ENCODE measurements at places on chromosomes 11 and 22.

GRCh38 chr11:11848891-11849746 is 7.3 kb downstream of the USP47 start:
- DNase-seq, result peak; percentile 83

DNA sequence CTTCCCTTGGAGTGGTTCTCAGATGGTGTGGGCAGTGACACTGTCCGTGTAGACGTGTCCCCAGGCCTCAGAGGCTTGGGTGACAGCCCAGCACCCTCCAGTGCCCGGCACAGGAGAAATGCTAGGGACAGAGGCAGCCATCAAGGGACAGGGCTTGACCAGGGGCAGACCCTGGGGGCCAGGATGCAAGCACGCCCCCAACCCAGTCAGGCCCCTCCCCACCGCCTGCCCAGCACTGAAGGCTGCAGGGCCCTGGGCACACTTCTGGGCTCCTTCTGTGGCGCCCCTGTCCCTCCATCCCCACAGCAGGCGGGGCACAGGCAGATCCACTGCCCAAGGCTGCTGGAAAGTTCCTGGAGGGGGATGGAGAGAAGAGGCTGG is 11.1 kb downstream of the IGF2 start:
- no peak for DNase-seq

- no peak for DNase-seq
Observed at GRCh38 chr22:31929167-31929930, 15.0 kb upstream of the YWHAH start.

- no peak for DNase-seq
Observed at GRCh38 chr11:127042445-127042844, 41.9 kb upstream of the KIRREL3 start.

GRCh38 chr11:43576320-43576802 is 104.2 kb upstream of the HSD17B12 start:
- DNase-seq, result no peak

DNA sequence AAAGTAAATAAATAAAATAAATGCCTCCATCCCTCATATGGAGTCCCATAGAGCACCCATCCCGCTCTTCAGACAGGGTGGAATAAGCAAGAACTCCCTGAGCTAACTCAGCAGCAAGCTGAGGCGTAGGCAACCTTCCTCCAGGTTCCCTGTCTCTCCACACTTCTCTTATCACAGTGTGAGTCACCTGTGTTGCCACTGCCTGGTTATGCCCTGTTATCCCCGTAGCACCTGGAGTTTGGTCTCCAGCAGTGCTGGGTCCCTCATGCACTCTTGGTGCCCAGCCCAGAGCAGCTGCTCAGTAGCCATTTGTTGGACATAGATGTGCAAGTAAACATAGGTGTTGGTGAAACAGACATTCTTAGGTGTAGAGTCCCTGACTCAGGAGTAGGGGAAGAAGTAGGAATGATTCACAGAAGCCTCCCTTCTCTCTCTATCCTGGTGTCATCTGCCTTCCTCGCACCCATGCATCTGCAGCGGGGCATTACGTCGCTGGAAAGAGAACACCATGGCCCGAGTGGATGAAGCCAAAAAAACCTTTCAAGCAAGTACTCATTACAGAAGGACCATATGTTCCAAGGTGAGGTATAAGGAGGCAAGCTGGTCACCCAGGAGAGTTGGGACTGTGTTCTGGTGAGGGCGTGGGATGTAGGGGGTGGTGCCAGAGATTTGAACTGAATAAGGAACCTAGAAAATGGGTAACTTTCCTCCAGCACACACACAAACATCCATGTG is 56.0 kb downstream of the PISD start:
- DNase-seq, result no peak

DNA sequence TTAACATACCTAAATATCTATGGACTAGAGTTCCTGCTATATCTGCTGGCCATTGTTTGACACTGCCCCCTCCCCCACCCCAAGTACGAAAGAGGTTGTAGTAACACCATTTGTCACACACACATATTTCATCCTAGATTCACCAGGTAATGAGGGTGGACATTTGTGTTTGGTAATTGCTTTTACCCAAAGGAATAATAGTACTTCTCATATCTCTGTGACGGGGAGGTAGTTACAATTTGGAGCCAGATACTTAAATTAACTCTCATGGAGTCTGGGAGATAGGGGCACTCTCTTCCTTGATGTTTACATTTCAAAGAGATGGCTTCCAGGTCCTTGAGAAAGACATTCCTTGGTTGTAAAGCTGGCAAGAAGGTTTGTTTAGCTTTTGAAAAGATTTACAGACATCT is 38.7 kb downstream of the REXO2 start:
- no peak for DNase-seq

DNA sequence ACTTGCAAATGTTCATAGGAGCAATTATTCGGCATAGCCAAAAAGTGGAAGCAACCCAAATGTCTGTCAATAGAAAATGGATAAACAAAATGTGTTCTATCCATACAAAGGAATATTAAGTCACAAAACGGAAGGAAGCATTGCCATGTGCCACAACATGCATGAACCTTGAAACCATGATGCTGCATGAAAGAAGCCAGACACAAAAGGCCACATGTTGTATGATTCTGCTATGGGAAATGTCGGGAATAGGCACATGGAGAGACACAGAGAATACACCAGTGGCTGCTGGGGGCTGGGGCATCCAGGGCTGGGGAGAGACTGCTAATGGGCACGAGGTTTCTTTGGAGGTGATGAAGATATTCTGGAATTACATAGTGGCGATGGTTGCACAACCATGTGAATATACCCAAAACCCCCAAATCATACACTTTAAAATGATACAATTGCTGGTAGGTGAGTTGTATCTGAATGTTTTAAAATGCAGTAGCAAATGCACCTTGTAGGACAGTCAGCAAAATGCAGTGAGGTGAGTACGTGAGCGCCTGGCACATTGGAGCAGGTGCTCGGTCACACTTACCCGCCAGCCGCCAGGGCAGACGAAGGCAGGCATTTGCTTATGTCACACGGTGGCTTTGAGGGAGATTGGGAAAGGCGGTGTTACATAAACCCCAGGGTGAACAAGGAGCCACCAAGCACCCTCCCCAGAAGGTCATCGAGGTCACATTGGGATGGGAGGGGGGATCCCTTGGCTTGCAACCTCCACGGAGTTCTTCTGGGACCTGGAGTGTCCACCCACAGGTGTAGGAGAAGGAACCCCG is 6.3 kb upstream of the OSM start:
- DNase-seq, result no peak

- peak; percentile 41 for DNase-seq
Observed at GRCh38 chr22:19942157-19943081, 801 bp upstream of the TXNRD2 start.

- DNase-seq, result no peak
Observed at GRCh38 chr11:96303980-96304379, 39.0 kb downstream of the MAML2 start.

DNA sequence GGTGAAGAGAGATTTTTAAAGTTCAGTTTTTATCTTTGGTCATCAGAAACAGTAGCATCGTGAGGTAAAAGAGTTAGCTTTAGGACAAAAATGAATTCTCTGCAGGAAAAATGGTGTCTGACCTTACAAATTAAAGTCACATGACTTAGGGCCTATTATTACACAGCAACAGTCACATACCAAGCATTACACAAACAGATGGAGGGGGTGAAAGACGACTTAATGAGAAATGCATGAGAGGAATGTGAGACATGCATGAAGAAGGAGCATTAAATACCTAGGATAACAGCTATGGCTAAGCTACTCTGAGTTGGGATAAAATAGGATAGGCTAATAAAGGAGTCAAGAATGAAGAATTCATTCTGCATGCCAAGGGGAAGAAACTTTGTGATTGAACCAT is 77.5 kb downstream of the BLID start:
- no peak for DNase-seq

DNA sequence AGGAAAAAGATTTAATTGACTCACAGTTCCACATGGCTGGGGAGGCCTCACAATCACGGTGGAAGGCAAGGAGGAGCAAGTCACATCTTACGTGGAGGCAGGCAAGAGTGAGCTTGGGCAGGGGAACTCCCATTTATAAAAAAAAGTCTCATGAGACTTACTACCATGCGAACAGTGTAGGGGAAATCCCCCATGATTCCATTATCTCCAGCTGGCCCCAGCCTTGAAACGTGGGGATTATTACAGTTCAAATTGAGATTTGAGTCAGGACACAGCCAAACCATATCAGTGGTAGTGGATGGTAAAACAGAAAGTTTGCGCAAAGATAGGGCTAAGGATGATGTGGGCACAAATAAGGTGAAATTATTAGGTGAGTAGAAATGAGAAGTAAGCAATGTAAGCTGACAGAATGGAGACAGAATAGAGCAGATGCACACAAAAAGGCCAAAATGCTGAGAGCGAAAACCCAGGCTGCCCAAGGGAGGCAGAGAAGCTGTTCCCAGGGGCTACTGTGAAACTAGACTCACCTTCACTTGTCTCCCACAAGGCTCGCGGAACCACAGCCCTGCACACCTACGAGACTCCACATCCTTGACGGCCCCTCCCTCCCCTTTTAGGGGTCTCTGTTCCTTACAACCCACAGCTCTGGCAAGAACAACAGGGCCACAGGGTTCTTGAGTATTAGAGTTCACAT is 377.6 kb downstream of the CADM1 start:
- no peak for DNase-seq

DNA sequence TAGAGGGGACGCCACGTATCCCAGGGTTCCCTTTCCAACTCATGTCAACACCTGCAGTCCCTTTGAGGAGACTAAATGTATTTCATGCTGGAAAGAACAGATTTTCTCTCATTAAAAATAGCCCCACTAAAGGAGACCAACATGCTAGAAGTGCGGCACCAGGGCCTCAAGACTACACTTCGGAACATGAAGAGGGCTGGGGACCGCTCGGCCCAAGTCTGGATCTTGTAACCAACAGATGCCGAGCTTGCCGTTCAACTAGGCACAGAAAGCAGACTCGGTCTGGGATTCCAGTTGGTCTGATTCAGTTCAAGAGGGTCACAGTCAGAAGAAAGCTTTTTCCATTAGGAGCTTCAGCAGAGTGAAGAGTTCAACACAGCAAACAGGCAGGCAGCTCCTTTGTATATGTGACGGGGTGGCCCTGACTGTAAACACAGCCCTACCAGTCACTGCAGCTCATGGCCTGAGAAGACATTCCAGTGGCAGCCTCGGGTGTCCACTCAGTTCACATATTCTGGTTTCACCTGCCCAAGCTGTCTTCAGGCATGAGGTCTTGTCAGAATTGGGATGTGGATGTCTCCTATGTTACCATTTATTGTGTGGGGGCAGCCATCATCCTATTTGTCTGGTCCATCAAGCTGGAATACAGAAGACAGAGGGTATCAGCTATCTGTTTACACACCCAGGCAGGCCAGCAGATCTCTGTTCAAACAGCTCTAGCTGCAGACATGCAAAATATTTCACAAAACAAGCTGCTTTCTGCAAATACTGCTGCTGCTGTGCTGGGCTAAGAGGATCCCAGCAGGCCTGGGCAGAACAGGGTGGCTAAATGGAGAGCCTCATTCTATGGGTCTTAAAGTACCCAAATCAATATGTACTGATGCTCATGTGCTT is 8.8 kb downstream of the RIC8A start:
- no peak for DNase-seq

- DNase-seq, result no peak
Observed at GRCh38 chr22:45880091-45880715, 96.8 kb downstream of the WNT7B start.

DNA sequence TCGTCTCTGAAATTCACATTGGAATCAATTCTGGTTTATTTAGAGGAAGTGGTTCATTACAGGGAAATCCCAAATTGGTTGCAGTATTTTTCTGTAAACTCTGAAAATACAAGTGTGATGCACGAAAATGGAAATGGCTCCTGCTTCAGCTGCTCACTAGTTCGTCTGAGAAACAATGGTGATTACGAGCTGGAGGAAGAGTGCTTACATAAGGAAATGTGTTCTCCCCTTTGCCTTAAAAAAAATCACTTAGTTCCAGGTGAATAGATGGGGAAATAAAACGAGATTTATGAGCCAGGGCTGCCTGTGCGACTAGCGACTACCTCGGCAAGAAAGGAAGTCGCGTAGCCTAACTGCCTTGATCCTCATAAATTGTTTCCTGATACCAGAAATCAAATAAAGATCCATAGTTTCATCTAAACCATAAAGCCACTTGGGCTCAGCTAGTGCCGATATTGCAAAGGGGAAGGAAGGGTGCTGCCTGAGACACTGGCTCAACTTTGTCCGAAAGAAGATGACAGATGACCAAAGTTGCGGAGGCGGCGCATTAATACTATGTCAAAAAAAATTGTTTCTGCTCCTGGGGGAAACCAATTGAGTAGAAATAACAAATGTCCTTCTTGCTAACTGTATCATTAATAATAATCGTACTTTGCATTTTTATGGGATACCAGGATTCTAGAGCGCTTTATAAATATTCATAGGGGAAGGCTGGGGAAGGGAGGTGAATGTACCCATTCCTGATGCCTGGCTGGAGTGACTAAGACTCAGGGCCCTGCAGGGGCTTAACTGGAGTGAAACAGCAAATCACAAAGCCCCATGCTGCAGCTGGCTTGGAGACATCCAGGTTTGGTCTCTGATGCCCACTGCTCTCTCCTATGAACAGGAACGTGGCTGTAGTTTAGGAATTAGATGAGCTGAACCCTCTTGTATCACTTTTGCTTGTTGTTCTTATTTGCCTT is 185.7 kb downstream of the BLID start:
- DNase-seq, result no peak

DNA sequence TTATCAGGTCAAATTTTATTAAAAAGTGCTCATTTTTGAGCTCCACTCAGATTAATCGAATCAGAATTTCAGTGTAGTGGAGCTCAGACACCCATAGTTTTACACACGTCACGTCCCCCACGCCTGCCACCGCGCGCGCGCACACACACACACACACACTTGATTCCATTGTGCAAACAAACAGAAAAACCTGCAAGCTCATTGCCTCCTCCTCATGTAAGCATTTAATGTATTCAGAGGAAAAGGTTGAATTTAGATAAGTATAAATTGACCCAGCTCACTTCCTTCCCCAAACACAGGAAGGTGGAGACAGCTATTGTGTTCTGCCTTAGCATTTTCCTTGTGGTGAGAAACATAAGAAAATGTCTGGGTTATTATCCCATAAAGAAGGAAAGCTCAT is 336.7 kb downstream of the LUZP2 start:
- DNase-seq, result no peak

GRCh38 chr11:35619116-35619854 is 1.0 kb downstream of the FJX1 start:
- DNase-seq, result no peak

DNA sequence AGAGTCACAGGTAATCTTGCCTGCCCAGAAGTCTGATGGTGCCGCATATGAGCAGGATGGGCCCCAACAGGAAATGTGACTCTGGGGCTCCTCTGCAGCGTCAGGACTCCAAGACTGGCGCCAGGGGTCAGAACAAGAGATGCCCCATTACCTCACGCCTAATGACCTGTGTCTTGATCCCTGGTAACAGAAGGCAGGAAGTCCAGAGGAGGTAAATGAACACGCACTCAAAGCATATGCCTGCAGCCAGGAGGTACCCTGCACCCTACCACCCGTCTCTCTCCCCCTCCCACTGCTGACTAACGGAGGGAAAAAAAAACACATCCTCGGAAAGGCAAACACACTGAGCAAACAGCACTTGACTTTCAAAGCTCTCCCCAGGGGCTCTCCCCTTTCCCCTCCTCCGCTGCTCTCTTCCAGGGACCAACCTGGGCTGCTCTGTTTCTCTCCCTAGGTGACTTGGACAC is 37.3 kb downstream of the ABCC8 start:
- no peak for DNase-seq

GRCh38 chr11:122033631-122034030 is 82.4 kb downstream of the BLID start:
- no peak for DNase-seq

GRCh38 chr11:128551611-128552335 is 35.6 kb downstream of the ETS1 start:
- no peak for DNase-seq

All from hematopoietic multipotent progenitor cell treated with erythropoietin and hydrocortisone succinate and interleukin-3 and kit ligand, for 15 days (in vitro differentiated cells).